ENCODE measurements at places on chromosomes 11 and 22. TPM values are rescaled to one million over a fixed set of nuclear protein-coding genes. Genes with fewer than 3 reads are reported as not detected.

DMC1 gene
- 9.0 TPM for total RNA-seq

CSTF3 gene
- total RNA-seq = 69.5 TPM

PTPRJ gene
- total RNA-seq = 25.5 TPM

OR52A1 gene
- total RNA-seq = not detected

CLDN5 gene
- total RNA-seq = 1.0 TPM

ACP2 gene
- 41.0 TPM for total RNA-seq

CRYBB2 gene
- total RNA-seq = not detected

CCDC81 gene
- total RNA-seq = 2.1 TPM

GRCh38 chr11:71301046-71301857 is 48.9 kb upstream of the SHANK2 start:
- no peak for DNase-seq

DNA sequence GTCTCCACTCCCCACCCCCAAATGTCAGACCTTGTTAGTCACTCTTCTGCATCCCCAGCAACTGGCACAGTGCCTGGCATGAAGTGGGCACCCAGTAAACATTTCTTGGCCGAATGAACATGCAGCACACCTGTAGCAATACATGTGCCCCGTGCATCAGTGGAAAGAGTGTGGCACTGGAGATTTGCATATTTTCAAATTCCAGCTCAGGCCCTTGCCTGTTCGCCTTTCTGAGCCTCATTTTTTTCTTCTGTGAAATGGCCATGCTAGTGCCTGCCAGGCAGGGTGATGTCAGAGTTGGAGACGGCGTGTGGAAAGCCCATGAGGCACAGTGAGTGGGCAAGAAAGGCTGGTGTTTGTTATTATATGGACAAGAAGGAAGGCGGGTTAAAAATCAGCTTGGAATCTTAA is 38.7 kb downstream of the CD82 start:
- DNase-seq = no peak

- DNase-seq = no peak
Measured at GRCh38 chr11:77167111-77167626, 39.1 kb downstream of the MYO7A start.

GRCh38 chr11:65810046-65810868 is 23.4 kb downstream of the OVOL1 start:
- no peak for DNase-seq

- no peak for DNase-seq
Measured at GRCh38 chr11:71130106-71130505, 122.3 kb downstream of the SHANK2 start.

DNA sequence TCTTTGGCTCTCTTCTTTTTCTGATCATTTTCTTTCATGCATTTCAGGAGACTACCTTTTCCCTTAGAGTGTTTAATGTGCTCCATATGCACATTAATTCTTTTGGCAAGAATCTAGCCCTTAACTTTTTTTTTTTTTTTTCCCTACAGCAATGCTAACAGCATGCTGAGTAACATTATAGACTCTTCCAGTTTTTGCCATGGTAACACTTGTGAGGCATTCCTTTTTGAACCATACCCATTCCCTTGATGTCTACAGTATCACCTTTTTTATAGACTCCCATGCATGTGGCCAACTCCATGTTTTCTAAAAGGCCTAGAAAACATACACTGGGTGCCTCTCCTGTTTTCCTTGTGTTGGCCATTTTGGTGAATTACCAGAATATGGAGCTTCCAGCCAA is 2.9 kb upstream of the MRPL17 start:
- DNase-seq = no peak

- no peak for DNase-seq
Measured at GRCh38 chr22:47452184-47452583, 689.7 kb downstream of the TBC1D22A start.

DNA sequence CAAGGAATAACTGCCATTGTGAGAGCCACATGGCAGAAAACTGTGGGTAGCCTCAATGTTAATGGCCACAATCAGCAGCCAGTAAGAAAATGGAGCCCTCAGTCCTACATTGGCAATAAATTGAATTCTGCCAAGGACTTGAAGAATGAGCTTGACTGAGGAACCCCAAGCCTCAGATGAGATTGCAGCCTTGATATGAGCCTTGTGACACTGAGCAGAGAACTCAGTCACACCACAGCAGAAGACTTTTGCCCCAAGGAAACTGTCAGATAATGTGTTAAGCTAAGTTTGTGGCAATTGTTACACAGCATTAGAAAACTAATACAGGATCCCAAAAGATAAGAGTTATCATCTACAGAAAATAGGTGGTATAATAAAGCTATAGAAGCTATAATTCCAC is 2.4 kb upstream of the TTC17 start:
- no peak for DNase-seq

- peak; percentile 29 for DNase-seq
Measured at GRCh38 chr22:48489551-48490499, 1337.8 kb downstream of the BRD1 start.

- DNase-seq = no peak
Measured at GRCh38 chr11:70265341-70265740, 5.1 kb upstream of the PPFIA1 start.

GRCh38 chr22:46755525-46755924 is 6.9 kb upstream of the TBC1D22A start:
- no peak for DNase-seq

DNA sequence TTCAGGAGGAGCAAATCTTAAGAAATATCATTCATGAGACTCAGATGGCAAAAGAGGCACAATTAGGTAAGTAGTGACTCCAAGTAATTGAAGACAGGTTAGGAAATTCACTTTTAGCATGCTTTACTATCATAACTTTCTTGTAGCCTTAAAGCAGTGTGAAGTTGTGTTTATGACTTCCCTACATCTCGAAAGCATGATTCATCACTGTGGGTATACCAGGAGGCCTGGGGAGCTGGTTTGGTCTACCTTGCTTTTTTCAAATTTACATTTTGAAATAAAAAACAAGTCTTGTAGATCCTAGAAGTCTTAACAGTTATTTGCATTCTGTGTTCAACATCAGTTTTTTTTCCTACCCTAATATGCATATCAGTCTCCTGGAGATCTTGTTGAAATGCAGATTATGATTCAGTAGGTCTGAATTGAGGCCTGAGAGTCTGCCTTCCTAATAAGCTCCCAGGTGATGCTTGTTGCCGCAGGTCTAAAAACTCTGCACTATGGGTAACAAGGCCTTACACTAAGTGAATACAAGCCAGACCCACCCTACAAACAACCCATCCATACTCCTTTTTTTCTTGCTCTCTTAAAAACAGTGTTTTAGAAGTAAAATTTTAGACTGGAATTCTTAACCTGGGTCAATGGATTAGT is 41.4 kb downstream of the TTC17 start:
- no peak for DNase-seq

DNA sequence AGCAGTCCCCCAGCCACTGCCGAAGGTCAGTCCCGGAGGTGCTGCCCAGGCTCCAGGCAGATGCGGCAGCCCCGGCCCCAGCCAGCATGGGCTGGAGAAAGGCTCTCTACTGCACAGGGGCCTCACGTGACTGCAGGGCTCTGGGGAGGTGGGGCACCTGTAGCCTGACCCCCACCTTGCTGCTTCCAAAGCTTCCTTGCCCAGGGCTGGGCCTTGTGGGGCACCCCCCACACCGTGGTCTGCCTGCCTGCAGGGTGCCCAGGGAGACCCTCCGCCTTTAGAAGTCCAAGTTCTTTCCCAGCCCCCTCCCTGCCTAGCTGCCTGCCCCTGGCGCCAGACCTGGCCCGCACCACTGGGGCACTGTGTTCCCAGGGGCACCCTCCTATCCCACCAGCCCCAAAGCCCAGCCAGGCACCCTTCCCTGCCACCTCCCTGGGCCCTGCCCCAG is 28.4 kb upstream of the TXNRD2 start:
- DNase-seq = no peak

DNA sequence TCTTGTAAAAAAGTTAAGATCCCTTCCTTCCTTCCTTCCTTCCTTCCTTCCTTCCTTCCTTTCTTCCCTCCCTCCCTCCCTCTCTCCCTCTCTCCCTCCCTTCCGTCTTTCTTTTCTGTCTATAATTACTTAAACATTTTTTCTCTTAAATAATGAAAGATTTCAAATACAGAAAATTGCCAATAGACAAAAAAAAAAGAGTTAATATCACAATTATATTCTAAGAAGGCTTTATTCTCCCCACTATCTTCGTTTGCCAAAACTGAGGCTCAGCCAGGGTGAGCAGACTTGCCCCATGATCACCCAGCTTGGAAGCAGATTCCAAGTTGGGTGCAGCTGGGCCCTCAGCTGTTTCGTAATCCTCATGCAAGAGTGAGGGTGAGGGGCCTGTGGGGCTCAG is 327 bp upstream of the CACNA1I start:
- no peak for DNase-seq

DNA sequence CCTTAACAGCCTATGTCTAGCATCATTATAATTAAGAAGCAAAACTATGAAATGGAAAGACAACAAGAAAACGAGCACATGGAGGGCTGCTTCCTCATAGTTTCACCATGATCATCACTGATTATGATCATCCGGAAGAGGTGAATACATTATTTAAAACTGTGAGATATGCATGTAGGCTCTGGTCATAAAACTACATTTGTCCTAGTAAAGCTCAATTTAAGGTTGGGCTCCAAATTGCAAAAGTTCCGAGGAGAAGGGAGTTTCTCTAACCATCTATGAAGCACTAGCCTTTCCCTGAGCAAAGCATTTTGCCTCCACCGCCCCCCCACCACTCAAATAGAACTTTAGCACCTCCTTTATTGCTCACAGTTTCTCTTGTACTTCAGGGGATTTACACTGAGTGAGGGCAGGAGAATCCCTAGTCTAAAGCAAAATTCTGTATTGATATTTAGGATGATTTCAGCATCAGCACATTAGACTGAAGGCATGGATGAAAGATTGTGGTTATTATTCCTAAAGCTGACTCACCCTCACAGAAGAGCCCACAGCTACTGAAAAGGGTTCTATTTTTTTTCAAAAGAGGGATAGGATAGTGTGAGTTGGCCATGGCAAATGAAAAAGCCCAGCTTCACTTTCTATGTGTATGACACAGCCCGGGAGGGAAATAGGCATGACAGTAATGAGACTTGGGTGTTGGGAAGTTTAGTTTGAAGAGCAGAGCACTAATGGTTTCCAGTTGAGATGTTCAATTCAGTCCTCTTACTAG is 203.4 kb downstream of the CADM1 start:
- DNase-seq = no peak

DNA sequence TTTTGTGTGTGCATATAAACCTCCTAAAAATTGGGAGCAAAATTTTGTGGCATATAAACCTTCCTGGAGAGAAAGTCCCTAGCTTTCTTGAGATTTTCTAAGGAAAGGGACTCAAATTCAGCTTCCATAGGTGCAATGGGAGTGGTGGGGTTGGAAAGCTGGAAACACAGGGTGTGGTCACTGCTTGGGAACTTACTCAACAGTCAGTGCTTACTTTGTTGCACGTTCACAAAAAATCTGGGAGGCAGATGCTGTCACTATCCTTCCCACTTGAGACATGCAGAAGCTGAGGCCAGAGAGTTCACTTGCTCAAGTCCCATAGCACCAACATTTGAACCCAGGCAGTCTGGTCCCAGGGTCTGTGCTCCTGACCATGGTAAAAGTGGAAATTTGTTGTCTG is 3.9 kb upstream of the CATSPERZ start:
- DNase-seq = no peak

GRCh38 chr22:41876675-41877074 is 38.2 kb downstream of the SHISA8 start:
- no peak for DNase-seq

DNA sequence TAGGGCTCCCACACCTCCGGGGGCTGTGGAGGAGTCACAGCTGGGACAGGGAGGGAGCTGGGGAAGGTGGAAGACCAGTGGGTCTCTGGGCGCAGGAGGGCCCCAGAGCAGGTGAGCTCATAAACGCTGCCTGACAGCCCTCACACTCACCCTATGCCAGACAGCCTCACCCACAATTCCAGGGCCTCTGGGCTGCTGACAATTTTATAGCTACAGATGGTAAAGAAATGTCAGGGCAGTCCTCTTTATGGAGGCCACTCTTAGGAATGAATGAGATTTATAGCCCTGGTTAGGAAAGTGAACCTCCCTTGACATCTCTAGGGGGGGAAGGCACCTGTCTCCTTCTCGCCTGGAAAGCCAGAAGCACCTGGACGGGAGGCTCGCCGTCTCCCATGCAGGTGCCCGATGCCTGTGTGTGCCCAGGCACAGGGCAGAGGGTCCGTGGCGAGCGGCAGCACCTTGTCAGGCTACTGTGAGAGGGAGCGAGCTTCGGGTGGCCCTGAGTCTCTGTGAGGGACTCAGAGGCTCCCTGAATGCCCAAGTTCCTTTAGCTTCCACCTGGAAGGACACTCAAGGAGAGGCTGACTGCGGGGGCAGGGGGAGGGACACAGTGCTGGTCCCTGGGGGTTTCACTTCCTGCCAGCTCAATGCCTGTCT is 39.9 kb downstream of the IGSF9B start:
- no peak for DNase-seq

DNA sequence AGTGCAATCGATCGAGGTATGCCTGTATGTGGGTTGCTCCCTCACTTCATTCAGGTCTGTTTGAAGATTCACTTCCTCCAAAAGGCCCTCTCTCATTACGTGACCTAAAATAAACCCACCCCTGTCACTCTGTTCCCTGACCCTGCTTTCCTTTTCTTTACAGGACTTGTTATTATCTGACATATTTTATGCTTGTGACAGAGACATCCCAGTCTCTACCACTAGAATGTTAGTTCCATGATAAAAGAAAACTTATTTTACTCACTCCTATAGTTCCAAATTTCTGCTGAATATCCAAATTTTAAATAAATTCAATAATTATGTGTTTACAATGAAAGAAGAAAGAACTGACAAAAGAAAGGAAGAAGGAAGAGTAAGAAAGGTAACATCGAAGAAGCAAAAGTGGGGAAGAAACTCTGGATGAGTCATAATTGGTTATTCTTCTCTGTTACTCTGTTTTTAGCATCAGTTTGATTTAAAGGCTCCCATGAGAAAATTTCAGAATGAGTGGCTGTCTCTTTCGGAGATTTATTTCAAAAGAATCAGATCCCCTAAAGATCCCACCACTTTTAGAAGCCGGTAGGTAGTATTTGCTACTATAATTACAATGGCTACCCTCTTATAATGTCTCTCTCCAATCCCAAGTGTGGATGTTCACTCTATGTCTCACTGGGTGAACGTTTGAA is 33.5 kb downstream of the ENTHD1 start:
- no peak for DNase-seq
